ENCODE measurements at places on chromosomes 1 and 21.

GRCh38 chr1:15988856-15989736 lies 13.2 kb upstream of the ZBTB17 start:
- DNase-seq: no peak

DNA sequence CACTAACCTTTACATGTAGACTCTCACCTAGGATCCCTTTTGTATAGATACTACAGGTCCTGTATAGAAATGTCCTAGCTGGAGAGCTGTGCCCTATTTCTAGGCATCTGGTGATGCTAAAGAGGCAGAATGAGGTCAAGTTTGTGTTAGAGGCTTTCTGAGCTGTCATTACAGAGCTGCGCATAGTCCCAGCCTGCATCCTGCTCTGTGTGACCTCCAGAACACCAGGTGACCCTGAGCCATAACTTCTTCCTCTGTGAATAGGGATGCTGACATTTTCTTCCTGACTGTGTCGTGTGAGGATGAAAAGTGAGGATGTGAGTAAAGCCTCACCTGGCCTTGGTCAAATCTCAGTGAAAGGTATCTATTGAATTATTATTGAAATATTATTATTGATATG lies 66.3 kb downstream of the GLUL start:
- no peak for DNase-seq

GRCh38 chr1:17878837-17879236 lies 123.7 kb downstream of the ACTL8 start:
- DNase-seq: peak; percentile 85

GRCh38 chr1:12548973-12549459 lies 69.0 kb downstream of the DHRS3 start:
- DNase-seq: no peak

- no peak for DNase-seq
Measured at GRCh38 chr1:36612881-36613280, 130.2 kb upstream of the CSF3R start.

- DNase-seq: no peak
Measured at GRCh38 chr1:171744986-171745385, 3.1 kb upstream of the VAMP4 start.

- no peak for DNase-seq
Measured at GRCh38 chr21:32958288-32959002, 67.3 kb upstream of the OLIG2 start.

GRCh38 chr1:235998812-235999211 lies 66.1 kb downstream of the NID1 start:
- peak; percentile 30 for DNase-seq

DNA sequence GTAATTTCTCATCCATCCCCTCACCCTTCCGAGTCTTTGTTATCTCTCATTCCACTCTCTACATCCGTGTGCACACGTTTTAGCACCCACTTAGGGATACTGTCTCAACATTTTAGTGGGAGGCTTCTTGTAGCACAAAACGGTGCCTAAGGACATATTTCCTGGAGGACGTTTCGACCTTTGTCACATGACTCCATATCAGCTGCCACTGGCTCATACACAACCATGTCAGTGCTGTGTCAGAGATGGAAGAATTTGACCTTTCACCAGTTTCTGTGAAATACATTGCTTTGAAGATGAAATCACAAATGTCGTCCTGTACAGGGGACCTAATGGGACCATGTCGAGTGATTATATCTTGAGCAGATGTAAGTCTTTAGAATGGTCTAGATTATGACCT lies 15.6 kb downstream of the B3GALT5 start:
- DNase-seq: no peak

- peak; percentile 28 for DNase-seq
Measured at GRCh38 chr1:224106568-224107281, 7.2 kb upstream of the FBXO28 start.

GRCh38 chr1:69215883-69216282 lies 351.8 kb upstream of the LRRC7 start:
- no peak for DNase-seq

GRCh38 chr1:36458910-36459309 lies 5.3 kb downstream of the MRPS15 start:
- no peak for DNase-seq

DNA sequence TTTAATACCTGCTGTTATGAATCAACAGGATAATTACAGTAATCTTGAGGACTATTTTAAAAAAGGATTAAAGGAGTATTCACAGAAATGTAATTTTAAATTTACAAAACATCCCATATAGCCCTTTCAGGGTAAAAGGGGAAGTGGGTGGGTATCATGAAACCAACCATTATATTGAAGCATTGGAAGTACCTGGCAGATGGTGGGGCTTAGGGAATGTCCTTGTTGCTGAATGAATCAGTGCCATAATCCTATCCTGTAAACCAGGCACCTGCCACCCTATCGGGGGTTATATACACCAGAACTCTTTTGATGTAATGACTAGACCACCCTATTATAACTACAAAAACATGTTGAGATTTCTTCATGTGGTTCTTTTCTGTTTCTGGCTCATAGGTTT lies 30.4 kb downstream of the CDC14A start:
- DNase-seq: no peak

- peak; percentile 17 for DNase-seq
Measured at GRCh38 chr21:39451332-39452206, at the start of gene SH3BGR. Gene SH3BGR (plus strand): TSS chr21:39451970. CDS start chr21:39452097, 127 bp downstream.

DNA sequence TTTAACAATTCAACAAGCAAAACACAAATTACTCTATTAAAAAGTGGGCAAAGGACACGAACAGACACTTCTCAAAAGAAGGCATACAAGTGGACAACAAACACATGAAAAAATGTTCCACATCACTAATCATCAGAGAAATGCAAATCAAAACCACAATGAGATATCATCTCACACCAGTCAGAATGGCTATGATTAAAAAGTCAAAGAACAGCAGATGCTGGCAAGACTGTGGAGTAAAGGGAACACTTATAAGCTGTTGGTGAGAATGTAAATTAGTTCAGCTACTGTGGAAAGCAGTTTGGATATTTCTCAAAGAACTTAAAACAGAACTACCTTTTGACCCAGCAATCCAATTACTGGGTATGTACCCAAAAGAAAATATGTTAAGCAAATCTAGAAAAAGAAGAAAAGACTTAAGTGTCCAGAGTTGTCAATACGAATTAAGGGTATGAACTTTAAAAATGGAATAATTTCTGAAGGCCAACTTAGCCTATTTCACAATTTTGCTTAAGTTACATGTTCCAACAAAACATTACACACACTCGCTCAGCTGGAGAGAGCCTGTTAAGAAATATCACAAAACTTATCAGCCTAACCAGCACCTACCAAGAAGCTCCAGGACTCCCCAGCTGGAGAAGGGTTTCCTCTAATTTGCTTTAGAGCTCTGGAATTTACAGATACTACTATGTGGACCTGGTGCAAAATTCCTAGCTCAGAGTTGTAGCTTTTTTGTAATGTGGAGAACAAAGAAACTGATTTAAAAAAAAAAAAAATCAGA lies 232.1 kb downstream of the DUSP10 start:
- DNase-seq: peak; percentile 30

DNA sequence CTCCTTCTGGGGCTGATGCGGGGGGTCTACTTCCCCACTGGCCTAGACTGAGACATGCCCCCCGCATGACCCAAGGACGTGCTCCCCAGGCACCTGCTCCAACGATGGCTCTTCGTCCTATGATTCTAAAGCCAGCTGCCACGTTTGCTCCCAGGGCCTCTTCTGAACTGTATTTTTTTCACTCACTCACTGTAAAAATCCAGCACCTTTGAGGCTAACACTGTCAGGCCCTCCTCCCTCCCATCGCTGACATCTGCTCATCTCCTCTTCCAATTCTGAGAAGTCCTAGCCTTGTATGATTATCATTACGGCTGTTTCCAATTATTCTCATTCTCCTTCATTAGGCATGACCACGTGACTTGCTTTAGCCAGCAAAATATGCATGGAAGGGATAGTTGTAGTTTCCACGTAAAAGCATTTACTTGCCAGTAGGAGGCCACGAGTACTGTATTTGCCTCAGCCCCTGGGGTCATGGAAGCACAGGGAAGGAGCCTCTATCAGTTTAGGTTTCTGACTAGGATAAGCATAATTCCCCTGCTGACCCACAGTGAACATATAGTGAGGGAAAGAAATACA lies 19.1 kb upstream of the EDN2 start:
- no peak for DNase-seq

DNA sequence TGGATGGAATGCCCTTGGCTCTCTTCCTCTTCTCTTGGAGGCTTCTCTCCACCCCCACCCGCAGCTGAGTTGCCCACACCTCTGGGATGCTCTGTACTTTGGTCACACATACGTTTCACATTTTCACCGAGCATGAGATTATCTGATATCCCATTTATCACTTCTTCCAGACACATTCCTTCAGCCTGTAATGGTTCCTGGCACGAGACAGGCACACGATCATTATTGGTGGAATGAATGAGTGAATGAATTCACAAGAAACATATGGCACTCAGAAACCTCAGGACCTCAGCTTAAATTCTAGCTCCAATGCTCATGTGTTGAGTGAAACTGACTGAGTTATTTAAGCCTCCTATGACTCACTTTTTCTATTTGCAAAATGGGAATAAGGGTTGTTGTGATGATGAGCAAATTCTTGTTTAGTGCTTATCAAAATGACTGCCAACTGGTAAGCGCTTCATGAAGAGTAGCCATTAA lies 242.7 kb upstream of the JUN start:
- DNase-seq: peak; percentile 96

DNA sequence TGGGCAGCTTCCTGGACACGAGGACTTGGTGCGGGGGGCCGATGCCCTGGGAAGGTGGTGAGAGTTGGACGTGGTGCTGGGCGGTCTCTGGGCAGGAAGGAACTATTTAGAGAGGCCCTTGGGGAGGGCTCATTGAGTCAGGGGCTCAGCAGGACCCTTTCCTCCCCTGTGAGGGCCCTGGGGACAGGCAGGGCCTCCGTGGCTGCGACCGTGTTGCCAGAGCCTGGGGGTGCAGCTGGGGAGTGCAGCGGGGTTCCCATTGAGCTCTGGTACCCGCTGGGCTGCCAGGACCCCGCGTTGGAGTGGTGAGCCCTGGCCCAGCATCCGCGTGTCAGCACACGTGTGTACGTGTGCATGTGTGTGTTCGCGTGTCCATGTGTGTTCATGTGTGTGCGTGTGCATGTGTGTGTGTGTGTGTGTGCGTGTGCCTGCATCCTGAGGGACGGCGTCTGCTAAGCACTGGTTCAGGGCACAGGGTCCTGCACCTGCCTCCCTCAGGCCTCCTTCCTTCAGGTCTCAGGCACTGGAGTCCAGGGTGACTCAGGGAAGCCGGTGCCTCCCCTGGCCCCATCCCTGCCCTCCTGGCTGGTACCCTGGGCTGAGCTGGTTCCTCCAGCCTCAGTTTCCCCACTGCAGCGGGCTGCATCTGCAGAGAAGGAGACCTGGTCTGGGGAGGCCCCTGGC lies 10.7 kb downstream of the RNF223 start:
- no peak for DNase-seq

GRCh38 chr1:178944729-178945128 lies 73.9 kb upstream of the ANGPTL1 start:
- DNase-seq: no peak

- no peak for DNase-seq
Measured at GRCh38 chr1:24481101-24481500, 21.5 kb upstream of the RCAN3 start.

GRCh38 chr1:70431874-70432273 lies 20.8 kb downstream of the CTH start:
- DNase-seq: no peak

GRCh38 chr21:25963181-25963580 lies 207.4 kb downstream of the APP start:
- peak; percentile 72 for DNase-seq

GRCh38 chr1:15714406-15715136 lies 21.5 kb upstream of the SLC25A34 start:
- peak; percentile 64 for DNase-seq

DNA sequence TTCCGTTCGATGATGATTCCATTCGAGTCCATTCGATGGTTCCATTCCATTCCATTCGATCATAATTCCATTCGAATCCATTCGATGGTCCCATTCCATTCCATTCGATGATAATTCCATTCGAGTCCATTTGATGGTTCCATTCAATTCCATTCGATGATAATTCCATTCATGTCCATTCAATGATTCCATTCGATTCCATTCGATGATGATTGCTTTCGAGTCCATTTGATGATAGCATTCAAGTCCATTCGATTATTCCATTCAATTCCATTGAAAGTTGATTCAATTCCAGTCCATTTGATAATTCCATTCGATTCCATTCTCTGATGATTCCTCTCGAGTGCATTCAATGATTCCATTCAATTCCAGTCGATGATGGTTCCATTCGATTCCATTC lies 3895.3 kb downstream of the SRGAP2C start:
- DNase-seq: no peak

All from astrocyte (in vitro differentiated cells and primary cell).